ENCODE measurements at places on chromosomes 7 and 10. TPM values are rescaled to one million over a fixed set of nuclear protein-coding genes. Genes with fewer than 3 reads are reported as not detected.

IFIT1 gene
- 23.1 TPM for total RNA-seq

XRCC2 gene
- 2.8 TPM for total RNA-seq

ATOH7 gene
- total RNA-seq = not detected

ATG9B gene
- total RNA-seq = not detected

TIMM23B gene
- 7.4 TPM for total RNA-seq

NKX6-2 gene
- total RNA-seq = not detected

ADAM8 gene
- total RNA-seq = 22.2 TPM

EPHA1 gene
- total RNA-seq = not detected

NANOS1 gene
- under 0.01 TPM for total RNA-seq

SDK1 gene
- total RNA-seq = 2.0 TPM

CTTNBP2 gene
- 0.18 TPM for total RNA-seq

ANKRD30A gene
- total RNA-seq = not detected

SSC4D gene
- total RNA-seq = 1.8 TPM

CYP3A5 gene
- 0.89 TPM for total RNA-seq

GIMAP8 gene
- not detected for total RNA-seq

WNT8B gene
- total RNA-seq = not detected

NRCAM gene
- 1.1 TPM for total RNA-seq

LRRD1 gene
- not detected for total RNA-seq

TUBAL3 gene
- total RNA-seq = not detected

PLEKHS1 gene
- not detected for total RNA-seq

ANKRD22 gene
- total RNA-seq = 0.58 TPM

FAM24B gene
- total RNA-seq = 4.0 TPM

GNAI1 gene
- total RNA-seq = 35.7 TPM

CYP2E1 gene
- 0.18 TPM for total RNA-seq

HOXA2 gene
- total RNA-seq = 0.53 TPM

FLNC gene
- 274 TPM for total RNA-seq

ZNF239 gene
- 5.1 TPM for total RNA-seq

ZNF365 gene
- total RNA-seq = 1.2 TPM

MRPS17 gene
- 11.9 TPM for total RNA-seq

WAPL gene
- 23.6 TPM for total RNA-seq

SOSTDC1 gene
- total RNA-seq = 0.29 TPM

NPSR1 gene
- total RNA-seq = not detected

CSTF2T gene
- total RNA-seq = 13.5 TPM
